ENCODE measurements at places on chromosomes 7 and 10.
A peak's percentile ranks its signal among the peaks of the same experiment; 100 is the strongest.

DNA sequence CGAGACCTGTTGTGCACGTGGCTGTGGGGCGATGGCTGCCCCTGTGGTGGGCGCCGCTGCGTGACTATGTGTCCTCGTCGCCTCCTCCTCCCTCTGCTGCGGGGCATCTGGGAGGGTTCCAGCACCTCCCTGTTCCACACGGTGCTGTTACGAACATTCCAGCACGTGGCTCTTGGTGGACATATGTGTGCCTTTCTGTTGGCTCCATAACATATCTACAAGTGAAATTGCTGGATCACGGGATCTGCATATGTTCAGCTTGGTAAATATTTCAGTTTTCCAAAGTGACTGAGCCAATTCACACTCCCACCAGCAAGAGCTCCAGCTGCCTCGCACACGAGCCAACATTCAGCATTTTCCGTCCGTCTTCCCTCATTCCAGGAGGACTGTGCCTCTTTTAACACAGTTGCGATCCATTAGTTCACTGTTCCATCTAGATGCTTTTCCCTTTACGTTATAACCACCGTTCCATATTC is 25.1 kb downstream of the SNX8 start:
- DNase-seq = no peak

GRCh38 chr7:12258074-12258473 is 47.0 kb downstream of the TMEM106B start:
- no peak for DNase-seq

DNA sequence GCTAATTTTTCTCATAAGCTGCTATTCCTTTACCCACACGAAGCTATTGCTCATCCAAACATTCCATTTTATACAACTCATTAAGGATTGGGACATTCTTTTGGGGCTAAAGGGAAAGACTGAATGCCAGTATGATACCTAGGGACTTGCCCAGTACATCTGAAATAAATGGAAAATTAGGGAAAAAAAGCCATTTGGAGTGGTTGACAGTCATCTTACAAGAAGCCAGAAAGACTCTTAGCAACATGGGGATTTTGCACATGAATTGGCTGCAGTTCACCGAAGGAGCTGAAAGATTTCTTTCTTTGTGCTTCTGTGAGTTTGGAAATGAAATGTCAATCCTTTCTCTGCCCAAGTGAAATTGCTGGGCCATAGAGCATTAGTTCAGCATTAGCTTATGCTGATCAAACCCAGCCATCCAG is 43.3 kb upstream of the MTURN start:
- no peak for DNase-seq

DNA sequence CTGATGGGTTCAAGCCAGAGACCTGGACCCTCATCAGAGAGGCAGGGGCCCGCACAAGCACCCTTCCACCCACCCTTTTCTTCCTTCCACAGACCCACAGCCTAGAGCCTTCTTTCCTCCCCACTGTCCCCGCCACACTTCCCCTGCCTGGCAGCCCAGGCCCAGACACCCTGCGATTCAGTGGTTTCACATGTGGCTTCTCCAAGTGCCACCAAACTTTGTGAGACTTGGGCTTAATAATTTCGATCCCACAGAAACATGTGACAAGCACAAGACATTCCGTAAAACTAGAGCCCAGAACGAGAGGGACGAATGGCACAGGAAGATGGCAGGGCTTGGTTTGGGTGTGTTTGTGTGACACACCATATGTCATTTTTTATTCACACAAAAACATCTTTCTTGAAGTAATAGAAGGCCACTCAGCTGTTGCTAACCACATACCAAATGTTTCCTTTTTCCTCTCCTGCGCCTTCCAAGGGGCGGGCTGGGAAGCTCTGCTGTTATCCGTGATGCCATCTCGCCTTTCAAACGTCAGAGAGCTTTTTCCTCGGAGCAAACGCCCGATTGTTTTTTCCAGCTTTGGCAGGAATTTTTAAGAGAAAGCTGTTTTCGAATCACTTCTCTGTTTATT is 162.9 kb downstream of the GRK5 start:
- DNase-seq = no peak

DNA sequence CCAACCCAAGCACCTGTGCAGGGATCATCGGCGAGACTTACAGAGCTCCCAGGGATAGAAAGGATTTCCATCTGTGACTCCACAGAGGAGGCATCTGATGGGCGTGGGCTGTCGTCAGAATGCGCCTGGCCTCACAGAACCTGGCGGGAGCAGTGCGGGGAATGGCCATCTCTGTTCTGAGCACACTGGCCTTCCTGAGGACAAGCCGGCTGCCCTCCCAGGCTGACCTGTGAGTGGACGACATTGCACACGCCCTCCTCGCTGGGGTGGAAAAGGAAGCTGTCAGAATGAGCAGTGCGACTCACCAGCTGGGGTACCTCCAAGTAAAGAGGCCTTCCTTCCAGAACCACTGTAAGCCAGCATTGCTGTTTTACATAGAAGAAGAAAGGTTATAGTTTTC is 234.6 kb upstream of the PITRM1 start:
- no peak for DNase-seq

DNA sequence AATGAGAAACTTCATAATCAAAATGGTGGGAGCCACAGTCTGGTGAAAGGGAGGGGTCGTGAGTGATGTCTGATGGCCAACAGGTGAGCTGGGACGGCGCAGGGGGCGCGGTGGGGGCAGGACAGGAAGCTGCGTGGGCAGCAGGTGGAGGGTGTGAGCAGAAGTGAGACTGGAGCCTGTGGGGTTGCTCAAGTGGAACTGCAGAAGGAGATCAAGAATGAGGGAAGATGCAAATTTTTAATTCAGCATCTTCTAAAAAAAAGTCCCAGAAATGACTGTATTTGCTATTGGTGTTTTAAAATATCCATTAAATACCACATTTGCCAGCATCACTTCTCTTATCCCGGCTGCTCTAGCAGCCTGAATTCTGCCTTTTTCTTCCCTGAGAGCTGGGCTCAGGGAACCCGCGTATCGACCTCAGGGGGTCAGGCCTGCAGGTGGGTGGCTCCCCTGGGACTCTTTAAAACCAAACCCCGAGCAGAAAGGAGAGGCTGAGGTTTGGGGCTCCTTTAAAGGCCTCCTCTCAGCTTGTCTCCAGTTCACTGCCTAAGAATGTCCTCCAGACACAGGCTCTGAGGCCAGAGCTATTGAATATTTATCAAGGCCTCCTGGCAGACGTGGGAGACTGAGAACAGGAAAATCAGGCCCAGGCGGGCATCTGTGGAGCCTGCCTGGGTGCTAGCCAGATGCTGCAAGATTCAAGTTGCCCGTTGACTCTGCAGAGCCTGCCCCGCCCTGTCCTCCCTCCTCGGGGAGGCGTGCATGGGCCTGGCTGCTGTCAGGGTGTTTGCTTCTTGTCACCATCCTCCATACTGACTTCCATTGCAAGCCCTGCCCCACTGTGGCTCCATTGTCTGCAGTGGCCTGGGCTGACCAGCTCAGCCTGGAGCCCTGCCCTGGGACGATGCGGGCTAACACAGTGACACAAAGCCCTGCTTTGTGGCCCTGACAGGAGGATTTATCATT is 53.9 kb downstream of the SYPL1 start:
- peak; percentile 70 for DNase-seq

- no peak for DNase-seq
These were observed 46.5 kb downstream of the FAS start for GRCh38 chr10:89037096-89037495.

GRCh38 chr10:107924458-107924857 is 760.0 kb upstream of the SORCS1 start:
- DNase-seq = no peak

DNA sequence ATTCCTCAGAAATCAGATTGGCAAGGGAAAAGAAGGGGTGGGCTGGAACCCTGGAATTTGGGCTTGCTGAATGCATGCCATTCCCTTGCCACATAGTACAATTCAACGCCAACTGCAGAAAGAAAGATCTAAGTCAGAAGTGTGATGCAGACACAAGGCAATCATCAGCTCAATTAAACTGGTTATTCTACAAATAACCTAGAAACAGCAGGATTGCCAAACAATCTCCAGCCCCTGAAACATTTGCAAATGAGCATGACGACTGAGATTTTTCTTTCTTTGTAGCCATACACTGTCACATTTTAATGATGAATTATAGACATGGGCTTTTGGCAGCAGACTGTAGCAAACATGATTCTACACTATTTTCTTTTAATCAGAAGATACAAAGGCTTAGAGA is 16.5 kb upstream of the CREB5 start:
- DNase-seq = no peak

GRCh38 chr10:58897708-58898107 is 278.7 kb upstream of the PHYHIPL start:
- no peak for DNase-seq

DNA sequence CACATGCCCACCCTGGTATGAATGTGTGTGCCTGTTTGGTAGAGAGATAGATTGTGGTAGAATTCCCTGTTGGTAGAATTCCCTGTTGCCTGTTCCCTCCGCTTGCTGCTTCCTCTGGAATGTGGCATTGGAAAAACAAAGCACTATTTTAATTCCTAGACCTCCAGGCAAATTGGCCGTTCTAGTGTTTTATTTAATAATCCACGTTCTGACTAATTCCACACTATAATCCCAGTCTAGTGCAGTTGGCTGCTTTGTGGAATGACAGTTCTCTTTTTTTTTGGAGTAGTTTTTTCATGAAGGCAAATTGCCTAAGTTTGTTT is 2.0 kb downstream of the HECW1 start:
- DNase-seq = no peak

- DNase-seq = no peak
These were observed 13.7 kb upstream of the INMT start for GRCh38 chr7:30738026-30738915.

GRCh38 chr10:89793649-89794254 is 92.4 kb downstream of the KIF20B start:
- DNase-seq = peak; percentile 69

- DNase-seq = no peak
These were observed 217.8 kb upstream of the SEMA3A start for GRCh38 chr7:84412161-84412969.

DNA sequence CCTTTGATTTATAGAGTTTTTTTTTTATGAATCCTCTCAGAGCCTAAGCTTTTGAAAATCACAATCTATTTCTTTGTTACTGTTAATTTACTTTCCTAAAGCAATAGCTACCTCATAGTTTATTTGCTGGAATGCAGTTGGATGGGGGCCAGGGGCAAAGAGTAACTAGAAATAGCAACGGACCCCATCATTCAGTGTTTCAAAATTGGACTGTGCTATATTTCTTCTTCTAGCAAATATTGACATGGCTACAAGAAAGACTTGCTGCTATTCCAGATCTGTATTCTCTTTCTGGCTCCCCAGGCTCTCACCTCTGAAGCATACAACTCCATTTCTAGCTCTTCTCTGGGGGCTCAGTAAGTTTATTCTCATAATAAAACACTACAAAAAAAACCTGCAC is 661.6 kb upstream of the NRG3 start:
- DNase-seq = no peak

DNA sequence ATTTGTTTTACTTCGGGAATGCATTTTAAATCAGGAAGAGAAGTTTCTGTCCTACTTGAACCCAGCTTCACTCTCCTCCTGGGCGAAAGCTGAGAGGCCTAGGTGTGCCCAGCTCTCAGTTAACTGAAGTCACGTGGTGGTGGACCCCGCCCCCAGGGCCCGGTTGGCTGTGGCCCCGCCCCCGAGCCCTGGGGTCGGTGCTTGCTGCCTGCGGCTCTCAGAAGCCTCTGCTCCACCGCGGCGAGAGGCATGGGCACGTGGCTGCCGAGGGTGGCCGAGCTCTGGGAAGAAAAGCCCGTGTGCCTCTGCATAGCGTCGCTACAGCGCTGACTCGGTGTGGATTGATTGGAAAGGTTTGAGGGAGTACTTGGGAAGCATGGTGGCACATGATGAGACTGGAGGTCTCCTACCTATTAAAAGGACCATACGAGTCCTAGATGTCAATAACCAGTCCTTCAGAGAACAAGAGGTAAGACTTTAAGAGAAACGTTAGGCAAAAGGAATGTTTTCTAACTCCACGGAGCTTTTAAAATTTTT is 34.1 kb downstream of the NET1 start:
- DNase-seq = peak; percentile 38

- DNase-seq = no peak
These were observed 13.7 kb upstream of the CFAP69 start for GRCh38 chr7:90231304-90231703.

DNA sequence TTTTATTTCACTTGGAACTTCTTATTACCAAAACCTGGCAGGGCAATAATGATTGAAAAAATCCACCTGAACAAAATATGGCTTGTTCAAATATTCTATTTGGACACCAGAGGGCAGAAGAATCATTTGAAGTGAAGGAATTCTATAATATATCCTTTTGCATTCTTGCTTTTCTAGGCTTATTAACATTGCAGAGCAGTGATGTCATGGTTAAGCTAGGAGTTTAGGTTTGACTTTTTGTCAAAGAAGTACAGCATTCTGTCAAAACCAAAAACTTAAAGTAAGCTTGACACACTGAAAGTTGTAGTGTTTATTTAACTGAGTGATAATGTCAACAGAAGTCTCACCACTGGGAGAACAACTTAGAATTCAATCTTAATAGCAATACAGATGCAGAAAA is 156.0 kb downstream of the SEMA3D start:
- DNase-seq = peak; percentile 4

- DNase-seq = no peak
These were observed 5.1 kb downstream of the STK31 start for GRCh38 chr7:23715099-23715498.

- no peak for DNase-seq
These were observed 132.6 kb upstream of the ZEB1 start for GRCh38 chr10:31186225-31187000.

GRCh38 chr10:1249142-1249920 is 193.1 kb downstream of the WDR37 start:
- no peak for DNase-seq

DNA sequence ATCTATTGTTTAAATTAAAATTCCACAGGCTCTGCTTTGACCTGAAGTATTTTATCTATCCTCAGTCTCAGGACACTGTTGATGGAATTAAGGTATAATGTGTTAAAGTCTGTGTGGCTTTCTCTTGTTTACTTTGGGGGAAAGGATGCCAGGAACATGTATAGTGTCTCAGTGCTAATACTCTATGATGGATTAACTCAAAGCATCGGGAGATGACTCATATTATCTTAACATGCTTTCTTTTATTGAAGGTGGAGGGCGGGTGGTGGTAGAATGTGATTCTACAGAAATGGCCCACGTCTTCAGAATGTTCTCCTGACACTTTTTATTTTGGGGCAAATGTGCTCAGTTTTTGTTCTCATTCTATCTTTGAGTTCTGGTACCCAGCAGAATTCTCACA is 189.0 kb downstream of the ANKRD30A start:
- no peak for DNase-seq

GRCh38 chr7:114650491-114650890 is 235.9 kb downstream of the FOXP2 start:
- no peak for DNase-seq

- DNase-seq = peak; percentile 20
These were observed 109.8 kb upstream of the NOBOX start for GRCh38 chr7:144513334-144513733.

DNA sequence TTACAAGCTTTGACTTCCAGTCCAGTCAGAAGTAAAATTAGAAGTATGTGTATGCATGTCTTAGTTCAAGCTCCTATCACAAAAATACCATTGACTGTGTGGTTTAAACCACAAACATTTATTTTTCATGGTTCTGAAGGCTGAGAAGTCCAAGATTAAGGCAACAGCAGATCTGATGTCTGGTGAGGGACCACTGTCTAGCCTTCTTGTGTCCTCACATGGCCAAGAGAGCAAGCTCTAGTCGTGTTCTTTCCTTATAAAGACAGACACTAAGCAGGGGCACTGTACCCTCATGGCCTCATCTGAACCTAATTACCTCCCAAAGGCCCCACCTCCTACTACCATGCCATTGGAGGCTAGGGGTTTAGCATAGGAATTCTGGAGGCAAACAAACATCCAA is 41.3 kb upstream of the ARL4A start:
- DNase-seq = no peak

- DNase-seq = peak; percentile 21
These were observed 687 bp downstream of the HELLS start for GRCh38 chr10:94546049-94546900.

GRCh38 chr7:107818622-107819021 is 15.6 kb upstream of the SLC26A3 start:
- no peak for DNase-seq

Measured in GM20000 (cell line).